Activated CD8-positive, alpha-beta memory T cell treated with anti-CD3 and anti-CD28 coated beads for 48 hours (primary cell): ENCODE measurements at places on chromosomes 1 and 21.

DNA sequence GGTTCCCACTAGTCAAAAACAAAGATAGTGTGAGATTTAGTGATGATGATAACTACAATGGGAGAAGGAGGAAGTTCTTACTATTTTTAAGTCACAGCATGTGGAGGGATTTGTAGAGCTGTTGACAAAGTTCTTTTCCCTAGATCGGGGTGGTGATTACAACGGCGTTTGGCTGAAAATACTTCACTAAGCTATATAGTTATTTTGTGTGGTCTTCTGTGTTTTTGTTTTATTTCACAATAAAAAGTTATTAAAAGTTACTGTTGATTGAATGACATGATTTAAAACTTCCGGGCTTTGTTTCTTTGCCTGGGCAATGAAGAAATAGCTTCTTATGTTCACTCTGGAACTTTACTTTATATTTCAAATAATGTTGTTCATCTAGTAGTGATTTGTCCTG, 47.3 kb upstream of the SSX2IP start:
- DNase-seq, result no peak

DNA sequence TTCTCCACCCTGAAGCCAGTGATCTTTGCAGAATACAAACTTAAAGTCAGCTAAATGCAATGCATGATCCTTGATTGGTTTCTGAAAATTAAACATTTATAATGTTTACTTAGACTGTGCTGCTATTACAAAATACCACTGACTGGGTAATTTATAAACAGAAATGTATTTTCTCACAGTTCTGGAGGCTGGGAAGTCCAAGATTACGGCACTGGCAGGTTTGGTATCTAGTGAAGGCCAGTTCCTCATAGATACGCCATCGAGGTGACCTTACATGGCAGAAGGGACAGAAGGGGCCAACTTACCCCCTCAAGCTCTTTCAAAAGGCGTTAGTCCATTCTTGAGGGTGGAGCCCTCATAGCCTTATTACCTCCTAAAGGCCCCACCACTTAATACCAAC, 2.8 kb upstream of the BOLA1 start:
- DNase-seq, result no peak

GRCh38 chr1:52032785-52033131, 852 bp downstream of the KTI12 start:
- peak; percentile 2 for DNase-seq

- DNase-seq, result no peak
Measured at GRCh38 chr1:11406845-11407244, 72.1 kb upstream of the DISP3 start.

DNA sequence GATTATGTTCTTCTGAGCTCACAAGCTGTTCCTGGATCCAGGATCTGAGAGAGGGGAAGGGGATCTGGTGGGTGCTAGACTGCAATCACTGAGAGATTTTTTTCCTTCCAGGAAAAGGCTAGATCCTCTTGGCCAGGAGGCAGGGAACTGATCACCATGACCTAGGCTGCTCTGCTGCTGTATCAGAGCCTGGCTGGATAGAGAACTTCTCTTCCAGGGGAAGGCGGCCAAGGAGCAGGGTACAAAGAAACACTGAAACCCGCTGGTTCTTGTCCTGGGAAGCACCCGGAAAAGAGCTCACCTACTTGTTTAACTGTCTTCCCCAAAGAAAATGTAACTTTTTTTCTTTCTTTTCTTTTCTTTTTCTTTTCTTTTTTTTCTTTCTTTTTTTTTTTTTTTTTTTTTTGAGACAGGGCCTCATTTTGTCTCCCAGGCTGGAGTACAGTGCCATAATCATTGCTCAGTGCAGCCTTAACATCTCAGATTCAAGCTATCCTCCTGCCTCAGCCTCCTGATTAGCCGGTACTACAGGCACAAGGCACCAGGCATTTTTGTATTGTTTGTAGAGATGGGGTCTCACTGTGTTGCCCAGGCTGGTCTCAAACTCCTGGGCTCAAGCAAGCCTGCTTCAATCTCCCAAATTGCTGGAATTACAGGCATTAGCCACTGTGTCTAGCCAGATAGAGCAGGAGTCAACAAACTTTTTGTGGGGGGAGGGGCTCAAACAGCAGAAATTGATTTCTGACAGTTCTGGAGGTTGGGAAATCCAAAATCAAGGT, 12.4 kb upstream of the RPS6KA1 start:
- no peak for DNase-seq

DNA sequence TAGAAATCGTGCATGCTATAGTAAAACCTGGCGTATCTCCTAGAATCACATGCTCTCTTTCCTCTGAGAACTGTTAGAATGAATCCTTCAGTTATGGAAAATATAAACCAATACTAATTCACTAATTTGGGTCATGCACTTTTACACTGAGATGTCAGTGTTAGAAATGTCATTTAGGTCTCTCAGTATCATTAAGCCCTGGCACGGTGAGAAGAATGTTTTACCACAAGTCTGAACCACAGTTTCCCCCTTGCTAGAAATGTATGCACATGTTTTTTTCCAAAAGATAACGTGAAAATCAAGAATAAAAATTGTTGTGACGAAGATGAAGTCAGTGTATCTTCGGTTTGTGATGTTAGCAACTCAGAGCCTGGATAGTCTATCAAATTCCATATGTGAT, 1062.7 kb upstream of the NCAM2 start:
- DNase-seq, result no peak

- DNase-seq, result no peak
Measured at GRCh38 chr1:82844911-82845827, 1044.4 kb downstream of the ADGRL2 start.

DNA sequence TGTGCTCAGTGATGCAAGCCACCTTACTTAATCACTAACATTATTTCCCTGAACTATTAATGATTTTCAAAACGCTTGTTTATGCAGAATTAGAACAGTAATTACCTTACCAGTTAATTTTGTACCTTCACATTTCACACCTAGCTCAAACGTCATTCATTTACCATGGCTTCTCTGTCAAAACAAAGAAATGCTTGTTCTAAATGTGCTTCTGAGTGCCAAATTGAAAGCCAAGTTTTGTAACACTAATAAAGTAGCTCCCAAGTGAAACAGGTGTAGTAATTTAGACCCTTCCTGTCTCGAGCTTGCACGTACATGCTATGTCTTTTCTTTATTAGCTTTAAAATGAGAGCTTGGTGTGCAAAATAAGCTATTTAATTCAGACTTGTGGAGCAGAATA, 533.7 kb upstream of the PKN2 start:
- DNase-seq, result no peak

DNA sequence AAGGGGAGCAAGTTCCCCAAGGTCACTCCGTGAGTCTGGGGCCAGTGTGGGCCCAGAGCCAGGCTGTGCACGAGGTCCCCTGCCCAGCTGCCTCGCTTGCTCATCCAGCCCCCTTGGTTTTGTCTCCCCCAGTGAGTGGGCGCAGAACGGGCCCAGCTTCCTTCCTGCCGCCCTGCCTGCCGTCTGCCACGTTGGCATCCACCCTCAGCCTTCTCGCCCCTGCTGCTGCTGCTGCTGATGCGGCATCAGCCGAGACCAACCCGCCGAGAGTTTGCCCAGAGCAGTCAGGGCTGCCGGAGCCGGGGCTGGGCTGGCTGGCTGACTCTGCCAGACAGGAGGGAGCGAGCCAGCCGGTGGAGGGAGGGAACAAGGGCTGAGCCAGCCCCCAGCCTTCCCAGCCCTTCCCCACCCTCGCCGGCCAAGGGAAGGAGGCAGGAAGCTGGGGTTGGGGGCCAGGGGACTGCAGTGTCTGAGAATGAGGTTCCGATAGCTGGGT, 31.4 kb upstream of the WASF2 start:
- no peak for DNase-seq
